Endodermal cell (in vitro differentiated cells): ENCODE measurements at places on chromosomes 5 and 9.

GRCh38 chr9:7467186-7467585 is 332.4 kb downstream of the DMAC1 start:
- DNase-seq = no peak

DNA sequence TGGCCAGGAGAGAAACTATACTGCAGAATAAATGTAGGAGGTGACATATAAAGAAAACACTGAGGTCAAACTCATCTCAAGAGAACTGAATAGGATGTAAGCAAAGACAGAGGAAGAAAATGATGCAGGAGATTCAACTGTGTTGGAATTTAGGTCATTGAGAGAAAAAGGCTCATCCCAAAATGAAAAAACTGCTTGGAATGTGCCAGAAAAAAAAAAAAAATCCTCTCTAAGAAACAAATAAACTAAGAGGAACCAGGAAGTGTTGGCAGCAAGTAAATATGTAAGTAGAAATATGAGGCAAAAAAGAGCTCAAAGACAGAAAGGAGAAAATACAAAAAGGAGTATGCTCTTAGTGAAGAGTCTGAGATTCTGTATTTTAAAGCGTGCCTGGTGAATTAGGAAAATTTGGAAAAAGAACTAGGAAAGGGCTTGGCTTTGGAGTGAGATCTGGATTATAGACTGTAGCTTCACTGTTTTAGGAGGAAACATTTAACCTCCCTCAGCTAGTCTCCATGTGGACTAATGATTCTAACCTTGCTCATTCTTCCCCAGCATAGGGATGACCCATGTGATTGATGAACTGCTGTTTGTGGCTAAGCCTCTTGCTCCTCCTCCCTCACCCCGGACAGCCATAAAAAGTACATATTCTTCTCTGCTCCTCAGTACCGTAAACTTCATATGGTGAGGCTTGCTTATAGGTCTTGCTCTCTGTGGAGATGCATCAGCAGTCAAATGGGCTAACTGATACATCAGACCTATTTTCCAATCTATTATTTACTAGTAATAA is 185.6 kb upstream of the POU5F2 start:
- DNase-seq = no peak

- peak; percentile 63 for DNase-seq
Measured at GRCh38 chr5:159156426-159157238, 52.7 kb downstream of the RNF145 start.

DNA sequence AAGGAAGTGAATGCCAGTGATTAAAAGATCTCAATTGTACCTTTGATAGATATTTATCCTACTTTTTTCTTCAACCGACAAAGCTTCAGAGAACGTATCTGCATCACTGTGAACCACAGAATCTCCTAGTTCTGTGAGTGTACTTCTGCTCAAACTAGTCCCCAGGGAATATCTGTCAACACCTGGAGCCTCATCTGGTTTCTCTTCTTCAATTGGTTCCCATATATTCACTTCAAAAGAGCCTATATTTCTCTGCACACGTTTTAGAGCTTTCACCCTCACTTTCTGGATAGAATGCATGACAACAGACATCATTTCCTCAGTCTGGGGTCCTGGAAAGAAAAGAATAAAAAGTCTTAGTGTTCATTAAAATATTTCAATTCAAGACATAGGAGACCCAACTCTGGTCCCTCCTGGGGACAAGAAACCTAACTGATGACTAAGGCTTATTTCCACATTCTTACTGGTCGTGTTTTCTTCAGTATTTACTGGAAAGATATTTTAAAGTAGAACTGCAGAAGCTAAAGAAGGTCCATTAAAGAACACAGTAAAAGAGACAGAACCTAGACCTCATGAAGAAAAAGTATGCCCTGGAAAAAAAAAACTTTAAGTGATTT is 64.3 kb downstream of the CPLANE1 start:
- no peak for DNase-seq

DNA sequence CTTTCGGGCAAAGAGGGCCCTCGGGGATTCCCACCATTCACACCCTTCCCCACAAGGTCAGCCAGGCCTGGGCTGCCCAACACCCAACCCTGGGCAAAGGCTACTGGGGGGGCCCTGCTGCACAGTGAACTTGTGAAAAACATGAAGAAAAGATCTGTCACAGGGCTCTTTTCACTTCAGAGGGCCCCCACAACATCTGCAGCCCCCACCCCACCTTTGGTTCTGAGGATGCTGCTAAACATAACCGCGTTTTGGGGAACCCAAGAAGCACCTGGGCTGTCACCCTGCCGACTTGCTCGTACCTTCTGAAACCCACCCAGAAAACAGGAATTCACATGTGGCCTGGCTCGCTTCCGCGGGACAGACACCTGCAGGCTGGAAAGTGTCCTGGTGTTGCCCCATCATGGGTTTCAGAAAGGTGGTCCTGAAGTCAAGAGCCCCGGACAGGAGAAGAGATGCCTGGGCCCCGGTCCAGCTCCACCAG is 29.3 kb downstream of the B4GALT1 start:
- no peak for DNase-seq
